ENCODE measurements at places on chromosomes 7 and 10.

DNA sequence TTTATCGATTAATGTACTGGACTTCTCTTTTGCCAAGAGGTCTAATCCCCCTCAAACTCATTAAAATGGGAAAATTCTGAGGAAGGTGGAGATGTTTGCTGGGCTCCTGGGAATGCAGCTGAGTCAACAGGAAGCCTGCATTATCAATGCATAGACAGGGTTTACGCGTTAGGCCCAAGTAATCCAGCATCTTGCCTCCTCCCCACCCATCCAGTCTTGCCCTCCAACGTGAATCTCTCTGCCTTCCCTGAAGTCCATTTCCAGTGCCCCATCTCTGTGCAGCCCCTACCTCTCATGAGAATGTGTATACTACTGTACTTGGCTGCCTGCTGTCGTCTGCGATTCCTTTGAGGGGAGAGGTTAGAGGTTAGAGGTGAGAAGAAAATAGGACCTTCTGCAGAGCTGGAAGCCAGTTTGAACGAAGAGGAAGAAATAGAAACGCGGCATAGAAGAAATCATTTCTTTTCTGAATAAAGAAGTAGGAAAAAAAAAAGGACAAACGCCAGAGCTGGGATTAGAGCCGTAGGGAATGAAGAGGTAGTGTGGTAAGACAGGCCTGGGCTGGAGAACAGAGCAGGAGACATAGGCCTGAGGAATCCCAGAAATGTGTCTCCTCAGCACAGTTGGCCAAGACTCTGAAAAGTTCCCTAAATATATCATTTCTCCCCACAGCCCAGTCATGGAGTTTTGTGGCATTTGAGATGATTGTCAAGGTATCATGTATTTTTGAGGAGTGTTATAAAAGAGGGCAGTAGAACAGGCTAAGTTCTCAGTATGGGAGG is 75.6 kb downstream of the MYOF start:
- DNase-seq, result peak; percentile 63

GRCh38 chr7:136925044-136925443 is 56.6 kb downstream of the CHRM2 start:
- DNase-seq, result no peak

DNA sequence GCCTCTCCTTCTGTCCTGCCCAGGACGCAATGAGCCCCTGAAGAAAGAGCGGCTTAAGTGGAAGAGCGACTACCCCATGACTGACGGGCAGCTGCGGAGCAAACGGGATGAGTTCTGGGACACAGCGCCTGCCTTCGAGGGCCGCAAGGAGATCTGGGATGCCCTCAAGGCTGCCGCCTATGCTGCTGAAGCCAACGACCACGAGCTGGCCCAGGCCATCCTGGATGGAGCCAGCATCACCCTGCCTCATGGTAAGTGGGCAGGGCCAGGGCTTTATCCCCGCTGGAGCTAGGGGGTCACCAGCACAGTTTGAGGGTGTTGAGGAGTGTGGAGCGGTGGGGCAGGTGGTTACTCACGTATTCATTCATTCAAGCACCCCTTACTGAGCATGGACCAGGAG is 4.7 kb upstream of the ANKRD2 start:
- DNase-seq, result no peak

GRCh38 chr10:132200344-132201110 is 13.8 kb downstream of the DPYSL4 start:
- no peak for DNase-seq

- DNase-seq, result no peak
Observed at GRCh38 chr10:124220971-124221355, 127.6 kb upstream of the CHST15 start.

- DNase-seq, result peak; percentile 39
Observed at GRCh38 chr10:97399843-97400545, 1.1 kb downstream of the RRP12 start.

DNA sequence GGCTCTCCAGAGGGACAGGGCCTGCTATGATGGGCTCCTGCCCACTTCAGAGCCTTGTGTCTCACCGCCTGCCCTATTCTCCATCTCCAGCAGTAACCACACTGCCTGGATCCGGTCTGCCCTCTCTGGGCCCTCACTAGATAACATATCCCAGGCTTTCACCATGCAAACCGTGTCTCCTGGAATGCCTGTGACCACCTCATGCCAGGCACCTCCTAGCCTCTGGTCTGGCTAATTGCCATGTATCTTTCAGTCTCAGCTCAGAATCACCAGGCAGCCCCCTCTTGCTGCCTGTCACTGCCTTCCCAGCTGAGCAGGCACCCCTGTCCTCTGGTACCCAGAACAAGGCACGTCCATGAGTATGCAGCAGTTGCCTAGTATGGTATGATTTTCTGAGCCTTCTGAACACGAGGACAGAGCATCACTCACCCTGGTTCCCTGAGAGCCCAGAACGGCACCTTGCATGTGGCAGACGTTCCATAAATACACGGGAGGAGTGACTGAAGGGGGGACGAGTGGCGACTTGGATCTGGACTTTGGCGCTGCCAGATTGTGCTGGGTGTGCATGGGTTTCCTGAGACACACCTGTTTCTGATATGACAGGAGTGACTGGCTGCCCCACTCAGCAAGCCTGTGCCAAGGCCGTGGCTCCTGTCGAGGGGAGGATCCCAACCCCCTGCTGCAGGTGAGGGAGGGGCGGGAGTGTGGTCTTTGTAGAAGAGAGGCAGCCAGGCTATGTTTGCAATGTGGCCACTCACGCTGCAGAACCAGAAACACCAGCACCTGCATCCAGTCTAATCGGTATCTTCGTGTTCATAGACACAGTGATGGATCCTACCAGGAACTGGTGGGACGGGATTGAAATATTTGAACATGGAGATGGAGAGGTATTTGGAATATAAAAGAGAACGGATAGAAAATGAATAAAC is 95.2 kb downstream of the VOPP1 start:
- DNase-seq, result no peak

DNA sequence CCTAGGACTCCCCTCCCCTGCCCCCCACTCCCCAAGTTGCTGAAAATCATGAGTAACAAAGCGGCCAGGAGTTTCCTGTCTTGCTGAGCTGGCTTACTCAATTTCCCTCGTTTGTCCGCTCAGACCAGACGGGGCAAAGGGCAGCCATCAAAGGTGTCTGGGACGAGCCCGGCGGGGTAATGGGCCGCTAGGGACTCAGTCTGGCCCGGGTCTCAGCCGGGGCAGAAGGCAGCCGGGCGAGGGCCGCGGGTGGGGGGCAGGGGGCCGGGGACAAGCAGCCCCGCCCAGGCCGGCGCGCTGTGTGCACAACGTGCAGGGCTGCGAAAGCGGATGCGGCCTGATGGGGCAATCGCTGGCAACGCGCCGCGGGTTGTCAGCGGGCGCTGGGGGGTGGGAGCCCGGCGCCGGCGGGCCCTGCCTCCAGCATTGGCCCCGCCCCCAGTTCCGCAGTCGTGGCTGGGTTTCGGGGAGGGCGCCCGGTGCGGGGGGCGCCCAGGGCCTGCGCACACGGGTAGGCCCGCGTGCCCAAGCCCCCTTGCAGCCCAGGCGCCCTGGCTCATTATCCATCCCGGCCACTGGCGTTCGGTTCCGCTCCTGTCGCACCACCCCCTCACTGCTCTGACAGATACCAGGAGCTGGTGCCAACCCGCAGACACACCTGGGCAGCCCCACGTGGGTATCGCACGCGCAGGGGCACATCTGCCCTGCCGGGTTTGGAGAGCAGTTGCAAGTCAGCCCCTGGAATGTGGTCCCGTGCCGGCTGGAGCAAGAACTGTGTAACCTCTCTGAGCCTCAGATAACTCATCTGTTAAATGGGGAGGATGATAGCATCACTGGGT is 35.1 kb downstream of the DNAJB12 start:
- DNase-seq, result peak; percentile 99

DNA sequence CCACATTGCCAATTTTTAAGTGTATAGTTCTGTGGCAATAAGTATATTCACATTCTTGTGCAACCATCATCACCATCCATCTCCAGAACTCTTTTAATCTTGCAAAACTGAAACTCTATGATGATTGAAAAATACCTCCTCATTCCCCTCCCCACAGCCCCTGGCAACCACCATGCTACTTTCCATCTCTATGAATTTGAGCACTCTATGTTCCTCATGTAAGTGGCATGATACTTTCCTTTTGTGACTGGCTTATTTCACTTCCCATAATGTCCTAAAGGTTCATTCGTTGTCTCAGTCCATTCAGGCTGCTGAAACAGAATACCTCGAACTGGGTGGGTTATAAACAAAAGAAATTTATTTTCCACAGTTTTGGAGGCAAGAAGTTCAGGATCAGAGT is 23.4 kb upstream of the EGR2 start:
- no peak for DNase-seq

DNA sequence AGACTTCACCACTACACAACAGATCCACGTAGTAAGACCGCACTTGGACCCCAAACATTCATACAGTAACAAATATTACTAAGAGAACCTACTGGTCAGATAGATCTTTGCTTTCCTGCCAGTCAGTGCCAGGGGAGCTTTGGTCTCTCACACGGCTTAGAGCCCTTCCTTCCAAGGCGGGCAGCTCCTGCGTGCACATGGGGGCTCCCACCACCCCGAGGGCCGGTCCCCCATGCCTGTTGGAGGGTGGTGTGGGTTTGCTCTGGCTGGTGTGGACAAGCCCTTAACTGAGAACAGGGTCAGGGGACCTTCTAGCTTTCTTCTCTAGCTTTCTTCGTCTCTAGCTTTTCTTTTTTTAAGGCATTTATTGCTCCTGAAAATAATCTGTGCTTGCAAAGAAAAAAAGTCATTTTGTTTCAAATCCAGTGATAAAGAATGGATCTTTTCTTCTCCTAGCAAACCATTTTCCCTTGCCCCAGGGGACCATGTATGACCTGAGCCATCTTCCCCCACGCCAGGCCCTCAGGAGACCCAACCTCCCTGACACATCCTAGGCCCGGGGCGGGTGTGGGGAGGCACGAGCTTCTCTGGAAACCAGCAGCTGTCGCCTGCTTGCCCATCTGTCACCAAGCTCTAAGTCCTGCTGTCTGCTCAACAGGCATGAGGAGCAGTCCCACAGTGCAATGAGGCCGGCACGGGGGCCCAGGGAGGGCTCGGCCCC is 591.1 kb downstream of the PTPRN2 start:
- no peak for DNase-seq

DNA sequence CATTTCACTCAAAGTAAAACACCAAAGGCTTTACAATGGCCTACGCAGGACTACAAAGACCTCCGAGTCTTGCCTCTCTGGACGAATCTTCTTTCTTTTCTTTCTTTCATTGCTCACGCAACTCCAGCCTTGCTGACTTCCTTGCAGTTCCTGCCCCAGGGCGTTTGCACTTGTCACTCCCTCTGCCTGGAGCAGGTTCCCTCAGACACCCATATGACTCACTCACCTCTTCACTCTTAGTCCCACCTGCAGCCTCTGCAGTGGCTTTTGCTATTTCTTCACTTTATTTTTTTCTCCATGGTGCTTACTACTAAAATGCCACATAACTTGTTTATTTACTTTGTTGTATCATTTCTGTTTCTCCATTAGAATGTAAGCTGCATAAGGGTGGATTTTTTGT is 33.1 kb downstream of the GHRHR start:
- peak; percentile 34 for DNase-seq

GRCh38 chr10:114208351-114208750 is 29.2 kb downstream of the TDRD1 start:
- DNase-seq, result no peak

GRCh38 chr10:99236627-99237309 is 1.1 kb upstream of the HPSE2 start:
- no peak for DNase-seq

- DNase-seq, result no peak
Observed at GRCh38 chr7:155183655-155184054, 113.5 kb downstream of the HTR5A start.

- no peak for DNase-seq
Observed at GRCh38 chr7:159000859-159001435, 143.7 kb downstream of the VIPR2 start.

GRCh38 chr10:57017356-57018037 is 656.4 kb upstream of the ZWINT start:
- DNase-seq, result no peak

DNA sequence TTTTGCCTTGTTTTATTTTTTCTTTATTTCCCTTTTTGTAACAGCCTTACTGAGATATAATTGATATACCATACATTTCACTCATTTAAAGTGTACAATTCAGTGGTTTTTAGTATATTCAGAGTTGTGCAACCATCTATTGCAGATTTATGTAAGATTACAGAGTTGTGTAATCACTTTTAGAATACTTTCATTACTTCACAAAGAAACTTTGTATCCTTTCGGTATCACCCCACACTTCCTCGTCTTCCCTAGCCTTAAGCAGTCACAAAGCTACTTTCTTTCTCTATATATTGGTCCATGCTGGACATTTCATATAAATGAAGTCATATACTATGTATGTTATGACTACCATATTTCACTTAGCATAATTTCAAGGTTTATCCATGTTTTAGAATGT is 74.6 kb downstream of the ATRNL1 start:
- no peak for DNase-seq

DNA sequence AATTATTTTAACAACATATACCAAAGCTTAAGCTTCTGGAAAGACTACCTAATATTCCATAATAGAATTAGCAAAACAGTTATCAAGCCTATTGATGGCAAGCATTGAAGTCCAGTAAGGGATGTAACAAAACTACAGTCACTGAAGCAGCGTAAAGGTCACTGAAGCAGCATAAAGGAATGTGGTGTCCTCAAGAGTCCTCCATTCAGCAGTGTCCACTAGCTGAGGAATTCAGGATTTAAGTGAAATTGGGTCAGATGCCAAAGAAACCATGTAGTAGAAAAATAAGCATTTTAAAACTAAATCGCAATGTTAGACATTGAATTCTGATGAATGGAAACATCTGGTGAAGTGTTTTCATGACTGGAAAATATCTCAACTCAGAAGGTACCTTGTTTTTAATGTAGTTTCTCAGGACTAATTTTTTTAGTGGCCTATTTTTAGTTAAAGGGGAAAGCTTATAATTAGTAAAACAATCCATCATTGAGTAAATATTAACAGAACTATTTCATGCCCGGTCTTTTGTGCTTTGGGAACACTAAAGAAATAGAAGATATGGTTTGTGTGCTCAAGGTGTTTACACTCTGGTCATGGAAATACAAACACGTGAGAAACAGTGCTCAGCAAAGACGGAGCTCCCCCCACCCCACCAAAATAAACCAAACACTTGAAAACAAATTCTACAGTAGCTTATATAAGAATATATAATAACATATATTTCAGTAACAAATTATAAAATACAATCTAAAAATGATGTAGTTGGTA is 121.4 kb downstream of the CDK14 start:
- DNase-seq, result no peak

GRCh38 chr10:25142116-25142864 is 32.5 kb upstream of the GPR158 start:
- no peak for DNase-seq

DNA sequence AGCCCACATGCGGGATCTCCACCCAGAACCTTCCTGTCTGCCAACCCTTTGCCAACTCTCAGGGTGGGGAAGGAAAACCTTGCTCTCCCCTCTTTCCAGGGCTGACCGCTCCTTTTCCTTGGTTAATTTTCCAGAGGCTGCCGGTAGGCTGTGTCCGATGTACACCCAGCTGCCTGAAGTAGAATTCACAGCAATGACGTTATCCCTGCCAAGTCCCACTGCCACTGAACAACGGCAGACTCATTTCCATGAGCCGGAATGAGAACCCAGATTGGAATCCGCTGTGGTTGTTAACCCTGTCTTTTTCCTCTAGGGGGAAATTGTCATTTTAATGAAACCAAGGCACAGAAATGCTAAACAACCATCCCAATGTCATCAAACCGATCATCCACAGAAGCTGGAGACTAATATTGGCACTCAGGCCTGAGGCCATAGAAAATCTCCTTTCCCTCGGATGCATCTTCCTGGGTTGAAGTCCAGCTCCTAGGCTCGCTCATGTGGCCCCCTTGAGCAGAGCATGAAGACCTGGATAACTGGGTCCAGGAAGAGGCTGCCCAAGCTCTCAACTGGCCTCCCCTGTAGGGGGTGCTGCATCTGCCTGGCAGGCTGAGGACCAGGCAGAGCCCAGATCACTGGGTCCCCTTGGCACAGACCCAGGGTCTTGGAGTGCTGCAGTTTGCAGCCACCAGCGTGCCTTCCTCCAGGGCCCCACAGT is 30.4 kb downstream of the KLRG2 start:
- DNase-seq, result no peak
